ENCODE measurements at places on chromosomes 11 and 22. TPM values are rescaled to one million over a fixed set of nuclear protein-coding genes. Genes with fewer than 3 reads are reported as not detected.

Gene ASRGL1
- total RNA-seq: 82.8 TPM

Gene PRCP
- 50.0 TPM for total RNA-seq

Gene OVCH2
- 5.7 TPM for total RNA-seq

Gene RRP7A
- 36.2 TPM for total RNA-seq

Gene DDTL
- 2.4 TPM for total RNA-seq

Gene SPDYC
- total RNA-seq: not detected

Gene F2
- total RNA-seq: not detected

Gene ANKRD49
- 42.7 TPM for total RNA-seq

Gene ABTB2
- 6.8 TPM for total RNA-seq

Gene APOA5
- not detected for total RNA-seq

Gene RANGAP1
- 54.6 TPM for total RNA-seq

Gene EFEMP2
- 79.6 TPM for total RNA-seq

Gene AGBL2
- 39.0 TPM for total RNA-seq

Gene TRIM49
- not detected for total RNA-seq

Gene PLAAT3
- total RNA-seq: 102 TPM

GRCh38 chr22:47260551-47260950 lies 498.1 kb downstream of the TBC1D22A start:
- DNase-seq: no peak

GRCh38 chr11:36374726-36375125 lies 78.6 kb downstream of the PRR5L start:
- no peak for DNase-seq

DNA sequence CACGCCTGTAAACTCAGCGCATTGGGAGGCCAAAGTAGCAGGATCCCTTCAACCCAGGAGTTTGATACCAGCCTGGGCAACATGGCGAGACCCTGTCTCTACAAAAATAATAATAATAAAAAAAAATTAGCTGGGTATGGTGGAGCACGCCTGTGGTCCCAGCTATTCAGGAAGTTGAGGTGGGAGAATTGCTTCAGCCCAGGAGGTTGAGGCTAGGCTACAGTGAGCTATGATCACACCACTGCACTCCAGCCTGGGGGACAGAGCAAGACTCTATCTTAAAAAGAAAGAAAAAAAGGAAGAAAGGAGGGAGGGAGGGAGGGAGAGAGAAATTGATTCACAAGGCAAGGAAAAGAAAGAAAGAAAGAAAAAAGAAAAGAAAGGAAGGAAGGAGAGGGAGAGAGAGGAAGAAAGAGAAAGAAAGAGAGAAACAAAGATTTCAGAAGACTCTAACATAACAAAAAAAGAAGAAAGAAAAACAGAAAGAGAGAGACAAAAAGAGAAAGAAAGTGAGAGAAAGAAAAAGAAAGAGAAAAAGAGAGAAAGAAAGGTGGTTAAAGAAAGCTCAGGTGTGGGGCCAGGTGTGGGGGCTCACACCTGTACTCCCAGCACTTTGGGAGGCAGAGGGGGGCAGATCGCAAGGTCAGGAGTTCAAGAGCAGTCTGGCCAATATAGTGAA lies 37.3 kb upstream of the MYH9 start:
- DNase-seq: no peak

DNA sequence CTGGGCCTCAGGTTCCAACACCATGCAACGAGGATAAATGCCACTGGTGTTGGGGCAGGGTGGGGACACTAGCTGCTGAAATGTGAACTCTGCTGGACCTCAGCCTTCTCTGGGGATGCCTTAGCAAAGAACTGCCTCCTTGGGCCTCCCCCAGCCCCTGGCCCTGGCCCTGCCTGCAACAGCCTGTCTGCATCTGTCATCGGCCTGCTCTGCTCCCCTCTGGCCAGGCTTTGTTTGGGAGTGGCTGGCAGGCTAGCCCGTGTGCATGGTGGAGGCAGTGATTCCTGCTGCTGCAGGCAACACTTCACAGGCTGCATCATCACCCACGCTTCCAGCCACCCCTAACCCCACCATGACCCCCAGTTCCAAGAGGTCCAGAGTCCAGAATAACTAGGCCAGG lies 11.5 kb upstream of the MYOD1 start:
- DNase-seq: no peak

DNA sequence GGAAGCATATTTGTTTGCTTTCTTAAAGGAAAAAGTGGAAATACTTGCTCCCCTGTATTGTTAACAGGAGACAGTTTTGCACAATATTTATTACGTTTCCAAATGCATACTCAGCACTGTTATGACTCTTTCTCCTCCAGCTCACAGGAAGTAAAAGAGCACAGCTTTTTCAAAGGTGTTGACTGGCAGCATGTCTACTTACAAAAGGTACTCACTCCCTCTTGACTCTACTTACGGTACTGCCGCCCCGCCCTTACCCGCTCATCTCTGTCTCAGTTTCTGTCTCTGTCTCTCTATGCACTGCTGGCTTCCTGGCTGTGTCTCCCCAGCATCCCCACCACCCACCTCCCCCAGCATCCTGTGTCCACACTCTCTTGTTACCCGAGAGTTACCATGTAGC lies 32.2 kb upstream of the MYO18B start:
- no peak for DNase-seq

- DNase-seq: peak; percentile 95
Measured at GRCh38 chr11:69274531-69275016, 19.4 kb upstream of the MYEOV start.

GRCh38 chr22:48893288-48894063 lies 934.2 kb downstream of the BRD1 start:
- no peak for DNase-seq

- DNase-seq: no peak
Measured at GRCh38 chr11:16392616-16393015, 36.3 kb upstream of the SOX6 start.

GRCh38 chr11:66126808-66127555 lies 56.9 kb downstream of the PACS1 start:
- DNase-seq: no peak

DNA sequence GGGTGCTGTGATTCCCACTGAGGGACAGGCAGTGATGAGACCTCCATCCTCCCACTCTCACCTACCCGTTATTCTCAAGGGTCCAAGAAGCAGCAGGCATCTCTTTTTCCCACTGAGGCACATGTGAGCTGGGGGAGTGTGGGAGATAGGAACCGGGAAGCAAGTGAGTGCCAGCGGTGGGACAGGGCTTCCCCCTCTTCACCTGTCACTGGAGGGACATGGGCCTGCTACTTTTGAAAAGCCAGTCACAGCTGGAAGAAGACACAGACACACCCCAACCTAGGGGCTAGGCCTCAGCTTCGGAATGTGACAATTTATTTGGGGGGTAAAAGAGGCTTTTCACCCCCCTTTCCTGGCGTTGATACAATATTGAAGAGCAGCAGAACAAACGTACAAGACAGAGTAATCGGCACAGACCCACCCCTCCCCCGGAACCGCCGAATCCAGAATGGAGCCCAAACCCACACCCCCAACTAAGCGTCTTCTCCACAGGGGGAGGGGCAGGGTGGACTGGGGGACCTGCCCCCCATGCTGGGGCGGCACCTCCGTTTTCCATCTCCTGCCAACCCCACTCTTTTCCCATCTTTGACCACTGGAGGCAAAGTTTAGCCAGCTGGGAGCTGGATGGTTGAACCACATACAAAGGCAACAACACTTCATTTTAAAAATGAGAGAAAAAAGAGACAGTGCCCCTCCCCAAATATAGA lies 10.7 kb downstream of the CBX6 start:
- no peak for DNase-seq

DNA sequence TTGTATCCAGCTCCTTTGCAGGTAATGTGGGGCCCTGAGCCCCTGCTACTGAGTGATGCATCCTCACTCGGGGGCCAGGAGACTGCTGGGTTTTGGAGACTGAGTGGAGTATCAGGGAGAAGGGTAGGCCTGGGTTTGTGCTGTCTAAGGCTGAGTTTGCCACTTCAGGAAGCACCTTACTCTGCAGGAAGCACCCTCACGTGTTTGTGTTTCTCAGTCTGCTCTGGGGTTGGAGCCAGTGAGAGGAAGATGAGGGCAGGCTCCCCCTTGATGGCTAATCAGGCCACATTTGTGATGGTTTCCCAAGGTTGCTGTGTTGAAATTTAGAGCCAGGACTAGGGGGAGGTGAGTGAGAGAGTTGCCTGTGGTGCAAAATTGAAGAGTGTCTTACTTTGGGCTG lies 13.7 kb upstream of the THY1 start:
- DNase-seq: no peak

- no peak for DNase-seq
Measured at GRCh38 chr11:44437122-44437521, 127.2 kb upstream of the ALX4 start.

- no peak for DNase-seq
Measured at GRCh38 chr11:27002838-27003237, 8.9 kb downstream of the FIBIN start.

- no peak for DNase-seq
Measured at GRCh38 chr22:37482244-37482643, 3.9 kb downstream of the MFNG start.

DNA sequence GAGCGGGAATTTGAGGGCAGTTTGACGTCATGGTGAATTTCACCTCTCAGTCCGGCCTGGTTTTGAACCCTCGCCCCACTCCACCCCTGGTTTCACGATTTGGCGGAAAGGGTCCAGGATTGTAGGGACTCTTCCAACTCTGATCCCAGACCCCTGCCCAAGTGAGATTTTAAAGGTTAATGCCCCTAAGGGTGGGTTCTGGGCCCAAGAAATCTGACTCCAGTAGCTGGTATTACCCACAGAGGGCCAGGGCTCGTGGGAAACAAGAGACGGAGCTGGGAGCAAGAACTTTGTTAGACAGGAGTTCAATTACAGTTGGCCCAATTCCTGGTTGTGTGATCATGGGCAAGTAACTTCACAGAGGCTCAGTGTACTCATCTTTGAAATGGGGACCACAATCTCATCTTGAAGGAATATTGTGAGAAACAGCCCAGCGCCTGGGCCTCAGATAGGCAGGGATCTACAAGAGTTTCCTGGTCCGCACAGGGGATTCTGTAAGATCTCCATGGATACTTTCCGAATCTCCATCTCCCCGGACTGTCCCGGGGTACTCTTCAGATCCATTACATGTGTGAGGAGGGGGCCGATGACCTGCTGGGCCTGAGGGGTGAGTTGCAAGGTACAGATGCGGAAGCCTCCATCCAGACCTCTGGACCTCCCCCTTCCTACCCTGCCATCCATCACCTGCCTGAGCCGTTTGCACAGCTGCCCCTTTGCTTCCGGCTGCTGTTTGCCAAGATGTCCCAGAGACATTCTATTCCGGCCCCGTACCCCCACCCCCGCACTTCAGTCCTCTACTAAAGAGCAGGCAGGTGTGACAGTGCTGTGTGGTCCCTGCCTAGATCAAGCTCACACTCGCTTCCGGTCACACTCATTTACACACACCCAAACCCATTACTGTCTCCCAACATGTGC lies 687 bp upstream of the CALCA start:
- DNase-seq: no peak

DNA sequence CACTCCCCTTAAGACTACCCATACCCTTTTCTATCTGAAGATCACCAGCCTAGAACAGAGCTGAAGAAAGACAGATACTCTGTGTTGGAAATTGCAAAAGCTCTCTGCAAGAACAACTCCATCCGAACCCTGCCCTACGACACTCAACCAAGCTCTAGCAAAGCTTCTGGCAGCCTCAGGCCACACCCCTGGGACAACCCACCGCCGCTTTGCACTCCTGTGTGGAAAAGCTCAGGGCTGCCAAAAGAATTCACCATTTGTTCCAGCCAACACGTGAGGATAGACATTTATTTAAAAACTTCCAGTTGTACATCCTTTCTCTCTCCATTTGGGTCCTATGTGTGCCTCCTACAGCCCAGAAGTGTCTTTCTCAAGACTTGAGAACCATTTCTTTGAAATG lies 62.4 kb upstream of the CD5 start:
- no peak for DNase-seq

DNA sequence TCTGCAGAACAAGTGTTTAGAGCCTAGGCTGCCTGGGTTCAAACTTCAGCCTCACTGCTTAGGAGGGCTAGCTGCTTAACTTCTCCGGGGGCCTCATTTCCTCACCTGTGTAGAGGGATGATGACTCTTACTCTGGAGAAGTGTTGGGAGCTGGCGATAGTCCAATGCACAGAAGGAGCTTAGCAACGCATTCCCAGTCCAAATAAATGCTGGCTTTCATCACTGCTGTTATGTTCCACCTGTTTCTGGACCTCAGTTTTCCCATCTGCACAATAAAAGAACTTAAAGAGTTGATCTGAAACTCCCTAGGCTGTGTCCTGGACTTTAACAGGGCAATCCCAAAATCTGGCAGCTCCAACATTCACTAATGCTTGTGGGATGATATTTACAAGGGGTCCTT lies 337.8 kb downstream of the MIAT start:
- no peak for DNase-seq

- DNase-seq: no peak
Measured at GRCh38 chr11:133360860-133361688, 171.2 kb downstream of the OPCML start.

- DNase-seq: no peak
Measured at GRCh38 chr11:45142241-45143055, 4.0 kb upstream of the PRDM11 start.

DNA sequence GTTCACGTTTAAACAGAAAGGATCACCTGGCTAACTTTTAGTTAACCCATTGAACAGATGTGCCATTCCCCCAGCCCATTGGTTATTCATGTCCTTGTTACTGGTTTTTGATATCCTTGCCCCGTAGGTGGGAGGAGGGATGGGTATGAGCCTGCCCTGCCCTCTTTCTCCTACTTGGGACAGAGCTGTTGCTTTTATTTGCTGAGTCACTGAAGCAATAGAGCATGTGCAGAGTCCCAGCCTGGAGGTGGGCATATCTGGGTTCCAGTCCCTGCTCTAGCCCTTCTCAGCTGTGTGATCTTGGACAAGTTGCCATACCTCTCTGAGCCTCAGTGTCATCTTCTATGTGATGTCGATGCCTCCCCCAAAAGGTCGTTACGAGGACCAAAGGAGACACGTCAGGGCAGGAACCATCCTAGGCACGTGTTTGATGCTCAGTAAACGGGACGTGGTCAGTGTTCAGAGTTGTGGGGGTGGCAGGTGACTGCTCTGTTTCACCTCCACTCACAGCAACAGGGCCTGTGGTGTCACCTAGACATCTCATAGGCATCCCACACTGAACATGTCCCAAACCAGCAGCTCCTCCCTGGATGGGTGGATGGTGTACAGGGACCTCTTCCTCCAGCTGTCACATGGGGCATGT lies 61.0 kb downstream of the BMAL1 start:
- no peak for DNase-seq

DNA sequence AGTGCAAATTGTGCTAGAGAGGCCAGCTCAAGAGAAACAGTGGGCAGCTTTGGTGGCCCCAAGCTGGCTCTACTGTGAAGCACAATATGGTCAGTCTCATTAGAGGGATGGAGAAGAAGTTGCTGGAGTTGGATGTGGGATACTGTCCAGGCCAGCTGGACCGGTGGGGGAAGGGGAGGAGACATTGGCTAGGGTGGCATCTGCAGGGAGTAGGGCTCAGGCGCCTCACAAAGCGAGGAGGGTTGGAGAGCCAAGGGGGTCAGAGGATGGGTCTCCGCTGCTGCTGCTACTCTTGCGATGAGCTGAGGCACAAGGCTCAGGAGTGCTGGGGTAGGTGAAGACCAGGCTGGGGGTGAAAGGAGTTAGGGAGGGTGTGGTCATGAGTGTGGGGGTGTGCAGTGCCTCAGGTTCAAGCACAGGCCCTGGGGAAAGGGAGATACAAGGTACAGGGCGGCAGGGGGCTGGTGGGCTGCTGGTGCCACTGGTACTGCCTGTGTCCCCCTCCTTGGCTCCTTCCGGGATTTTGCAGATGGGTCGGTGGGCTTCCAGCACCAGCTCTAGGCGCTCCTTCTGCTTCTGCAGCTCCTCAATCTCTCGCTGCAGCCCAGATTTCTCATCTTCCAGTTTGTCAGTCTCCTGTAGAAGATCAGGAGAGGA lies 2.3 kb downstream of the CCDC85B start:
- DNase-seq: no peak

All from upper lobe of left lung (tissue), 6 donors.